8988T (cell line): ENCODE measurements at places on chromosomes 3 and 15.

GRCh38 chr15:49313650-49314049 lies 109.4 kb upstream of the FGF7 start:
- no peak for DNase-seq

DNA sequence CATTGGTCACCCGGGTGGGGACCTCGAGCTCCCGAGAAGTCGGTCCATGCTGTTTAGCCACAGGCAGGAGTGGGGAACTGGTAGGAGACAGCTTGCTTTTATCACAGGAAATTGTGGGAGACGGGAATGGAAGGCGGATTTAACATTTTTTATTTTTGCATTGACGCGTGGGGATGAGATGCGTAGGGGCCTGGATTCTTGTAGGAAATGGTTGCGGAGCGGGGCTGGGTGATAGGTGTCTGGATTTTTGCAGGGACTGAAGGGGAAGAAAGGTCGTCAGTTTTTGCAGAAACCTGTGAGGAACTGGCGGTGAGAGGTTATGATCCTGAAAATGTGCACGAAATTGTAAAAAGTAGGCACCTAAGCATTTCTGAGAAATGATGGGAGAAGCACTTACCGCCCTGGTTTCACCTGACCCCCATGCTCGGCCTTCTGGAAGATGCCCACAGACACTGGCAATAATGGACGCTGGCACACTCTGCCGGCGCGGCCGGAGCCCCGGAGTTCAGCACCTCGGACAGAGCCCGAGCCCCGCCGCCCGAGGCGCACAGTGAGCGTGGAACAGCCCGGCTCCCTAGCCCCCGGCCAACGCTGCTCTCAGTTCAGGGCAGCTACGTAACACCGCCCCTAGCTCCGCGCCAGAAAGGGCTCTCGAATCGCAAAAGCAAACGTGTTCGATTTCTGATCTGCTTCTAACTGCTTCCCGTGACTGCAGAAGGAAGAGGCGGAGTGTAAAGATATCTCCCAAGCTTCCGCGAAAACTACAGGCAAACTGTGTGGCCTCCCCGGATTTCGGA lies 928 bp downstream of the ANKRD34C start:
- DNase-seq = no peak

DNA sequence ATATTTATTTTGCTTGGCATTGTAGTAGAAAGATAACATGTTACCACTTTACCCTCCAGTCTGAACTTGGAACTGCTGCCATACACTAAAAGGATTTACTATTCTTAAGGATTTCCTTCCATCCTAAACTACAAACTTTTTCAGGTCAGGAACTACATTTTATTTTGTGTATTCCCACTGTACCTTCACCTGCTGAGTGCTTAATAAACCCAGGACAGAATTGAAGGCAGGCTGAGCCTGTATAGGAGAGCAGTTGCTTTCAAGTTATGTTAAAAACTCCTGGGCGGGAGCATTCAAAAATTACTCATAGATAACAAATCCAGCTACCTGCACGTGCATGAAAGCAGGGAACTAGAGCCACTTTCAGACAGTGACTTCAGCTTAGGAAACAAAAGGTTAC lies 58.3 kb downstream of the CACNA1D start:
- DNase-seq = no peak

DNA sequence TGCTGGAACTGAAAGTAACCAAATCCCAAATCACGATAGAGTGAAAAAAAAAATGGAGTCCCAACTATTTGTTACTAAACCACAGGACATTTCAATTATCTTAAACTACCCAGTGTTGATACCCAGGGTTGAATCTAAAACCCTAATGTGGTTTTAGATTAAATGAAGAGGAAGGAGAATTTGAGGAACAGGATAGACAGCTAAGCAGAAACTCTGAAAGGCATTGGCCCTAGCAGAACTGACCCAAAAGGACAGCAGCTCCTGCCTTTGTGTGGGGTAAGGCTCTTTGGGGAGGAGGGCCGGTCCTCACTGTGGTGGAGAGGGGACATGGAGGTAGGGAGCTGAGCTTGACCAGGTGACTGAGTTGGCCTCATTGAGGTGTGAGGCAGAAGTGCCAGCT lies 30.7 kb upstream of the SNRK start:
- no peak for DNase-seq

- DNase-seq = no peak
These were observed 560.9 kb upstream of the AGTR1 start for GRCh38 chr3:148136816-148137215.

DNA sequence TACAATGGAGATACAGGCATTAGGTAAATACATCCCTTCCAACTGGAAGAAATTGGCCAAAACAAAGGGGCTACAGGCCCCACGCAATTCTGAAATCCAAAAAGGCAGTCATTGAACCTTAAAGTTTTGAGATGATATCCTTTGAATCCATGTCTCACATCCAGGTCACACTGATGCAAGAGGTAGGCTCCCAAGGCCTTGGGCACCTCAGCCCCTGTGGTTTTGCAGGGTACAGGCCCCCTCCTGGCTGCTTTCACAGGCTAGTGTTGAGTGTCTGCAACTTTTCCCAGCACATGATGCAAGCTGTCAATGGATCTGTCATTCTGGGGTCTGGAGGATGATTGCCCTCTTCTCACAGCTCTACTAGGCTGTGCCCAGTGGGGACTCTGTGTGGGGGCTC lies 766.7 kb downstream of the ZBBX start:
- no peak for DNase-seq

- DNase-seq = no peak
These were observed 2.4 kb upstream of the MAGI1 start for GRCh38 chr3:66041116-66041515.

DNA sequence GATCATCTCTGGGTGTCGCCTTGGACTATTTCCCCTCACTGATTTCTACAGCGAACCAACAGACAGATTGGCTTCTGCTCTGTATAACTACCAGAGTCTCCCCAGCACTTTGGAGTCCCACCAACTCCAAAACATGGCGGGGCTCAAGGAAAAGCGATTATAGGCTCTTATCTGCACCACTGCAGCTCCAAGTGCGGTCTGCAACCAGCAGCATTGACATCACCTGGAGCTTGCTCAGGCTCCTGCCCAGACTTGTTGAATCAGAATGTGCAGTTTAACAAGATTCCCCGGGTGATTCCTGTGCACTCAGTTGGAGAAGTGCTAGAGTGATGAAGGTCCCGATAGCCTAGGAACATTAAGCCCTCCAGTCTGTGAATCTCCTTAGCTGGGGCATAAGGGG lies 9.0 kb downstream of the CCK start:
- DNase-seq = no peak

DNA sequence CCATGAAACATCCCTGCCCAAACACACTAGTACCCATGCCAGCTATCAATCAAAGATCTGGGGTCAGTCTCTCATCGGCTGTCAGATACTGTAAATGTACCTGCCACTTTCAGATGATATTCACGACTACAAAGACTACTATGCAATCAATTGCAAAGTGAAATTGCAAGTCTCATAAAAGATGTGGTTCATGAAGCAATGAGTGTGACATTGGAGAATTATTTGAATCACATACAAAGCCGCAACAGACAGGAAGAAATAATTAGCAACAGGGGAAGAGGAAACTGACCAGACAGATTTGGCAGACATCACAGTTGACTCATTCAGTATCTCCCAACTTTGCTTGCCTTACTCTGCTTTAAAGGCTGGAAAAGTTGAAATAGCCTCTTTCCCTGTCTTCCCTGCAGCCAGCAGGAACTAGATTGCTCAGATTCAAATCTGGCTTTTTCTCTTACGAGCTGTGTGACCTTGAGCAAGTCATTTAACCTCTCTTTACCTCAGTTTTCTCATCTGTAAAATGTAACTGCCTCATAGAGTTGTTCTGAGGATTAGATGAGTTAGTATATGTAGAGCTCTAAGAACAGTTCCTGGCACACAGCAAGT lies 95.7 kb upstream of the C3orf80 start:
- no peak for DNase-seq

DNA sequence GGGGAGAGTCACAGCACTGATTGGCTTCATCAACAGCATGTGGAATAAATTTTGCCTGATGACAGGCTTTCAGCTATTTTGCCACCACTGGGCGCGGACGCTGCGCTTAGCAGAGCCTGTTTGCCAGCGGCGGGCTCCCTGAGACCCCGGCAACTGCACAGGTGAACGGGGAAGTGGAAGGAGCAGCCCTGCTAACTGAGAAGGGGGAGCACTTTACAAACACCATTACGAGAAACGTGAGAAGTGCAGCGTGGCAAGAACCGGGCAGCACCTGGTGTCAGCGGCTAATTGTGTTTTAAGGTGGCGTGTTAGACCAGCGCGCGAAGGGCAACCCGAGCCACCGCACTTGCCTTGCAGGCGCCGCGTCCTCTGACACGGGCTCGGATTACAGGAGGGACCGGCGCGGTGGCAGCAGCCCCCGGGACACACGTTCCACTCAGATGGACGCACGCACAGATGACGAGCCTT lies 307.8 kb upstream of the ARRDC4 start:
- DNase-seq = no peak

GRCh38 chr3:107545680-107546120 lies 22.9 kb downstream of the BBX start:
- DNase-seq = no peak

GRCh38 chr15:39283531-39283930 lies 297.3 kb upstream of the THBS1 start:
- no peak for DNase-seq

DNA sequence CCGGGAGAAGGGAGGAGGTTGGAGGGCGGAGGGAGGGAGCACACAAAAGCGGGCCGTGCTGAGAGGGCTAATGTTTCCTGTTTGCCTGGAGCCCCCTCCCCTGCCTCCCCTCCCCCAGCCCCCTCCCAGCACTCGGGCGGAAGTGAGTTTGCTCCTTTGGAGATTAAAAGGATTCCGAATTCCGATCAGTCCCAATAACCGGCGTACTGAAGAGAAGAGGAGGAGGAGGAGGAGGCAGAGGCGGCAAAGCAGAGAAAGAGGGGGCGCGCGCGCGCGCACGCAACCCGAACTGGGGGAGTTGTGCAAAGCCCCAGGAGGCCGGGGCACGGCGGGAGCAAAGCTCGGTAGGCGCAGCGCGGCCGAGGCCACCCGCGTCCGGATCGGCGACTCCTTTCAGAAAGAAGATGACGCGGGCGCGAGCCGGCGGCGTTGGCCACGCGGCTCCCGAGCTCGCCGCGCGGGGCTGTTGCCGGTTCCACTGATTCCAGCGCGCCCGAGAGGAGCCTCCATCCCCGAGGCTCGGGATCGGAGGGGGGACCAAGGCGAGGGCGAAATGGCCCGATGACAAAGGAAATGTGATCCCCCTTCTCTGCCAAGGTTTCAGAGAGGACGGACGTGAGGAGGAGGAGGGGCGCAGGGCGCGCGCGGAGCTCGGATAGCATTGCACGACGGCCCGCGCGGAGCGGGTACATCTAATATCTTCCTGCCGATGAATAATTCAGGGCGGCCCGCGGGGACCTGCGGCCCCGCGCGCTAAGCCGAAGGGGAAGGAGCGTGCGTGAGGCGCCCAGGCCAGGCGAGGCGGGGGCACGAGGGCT lies 1.1 kb upstream of the TRIM71 start:
- peak; percentile 70 for DNase-seq

GRCh38 chr3:149087208-149087607 lies 875 bp upstream of the HLTF start:
- DNase-seq = no peak

- peak; percentile 43 for DNase-seq
These were observed at the start of gene TJP1 for GRCh38 chr15:29822100-29822683. Gene TJP1 (minus strand): TSS chr15:29822468. CDS start chr15:29822028, 440 bp downstream.

DNA sequence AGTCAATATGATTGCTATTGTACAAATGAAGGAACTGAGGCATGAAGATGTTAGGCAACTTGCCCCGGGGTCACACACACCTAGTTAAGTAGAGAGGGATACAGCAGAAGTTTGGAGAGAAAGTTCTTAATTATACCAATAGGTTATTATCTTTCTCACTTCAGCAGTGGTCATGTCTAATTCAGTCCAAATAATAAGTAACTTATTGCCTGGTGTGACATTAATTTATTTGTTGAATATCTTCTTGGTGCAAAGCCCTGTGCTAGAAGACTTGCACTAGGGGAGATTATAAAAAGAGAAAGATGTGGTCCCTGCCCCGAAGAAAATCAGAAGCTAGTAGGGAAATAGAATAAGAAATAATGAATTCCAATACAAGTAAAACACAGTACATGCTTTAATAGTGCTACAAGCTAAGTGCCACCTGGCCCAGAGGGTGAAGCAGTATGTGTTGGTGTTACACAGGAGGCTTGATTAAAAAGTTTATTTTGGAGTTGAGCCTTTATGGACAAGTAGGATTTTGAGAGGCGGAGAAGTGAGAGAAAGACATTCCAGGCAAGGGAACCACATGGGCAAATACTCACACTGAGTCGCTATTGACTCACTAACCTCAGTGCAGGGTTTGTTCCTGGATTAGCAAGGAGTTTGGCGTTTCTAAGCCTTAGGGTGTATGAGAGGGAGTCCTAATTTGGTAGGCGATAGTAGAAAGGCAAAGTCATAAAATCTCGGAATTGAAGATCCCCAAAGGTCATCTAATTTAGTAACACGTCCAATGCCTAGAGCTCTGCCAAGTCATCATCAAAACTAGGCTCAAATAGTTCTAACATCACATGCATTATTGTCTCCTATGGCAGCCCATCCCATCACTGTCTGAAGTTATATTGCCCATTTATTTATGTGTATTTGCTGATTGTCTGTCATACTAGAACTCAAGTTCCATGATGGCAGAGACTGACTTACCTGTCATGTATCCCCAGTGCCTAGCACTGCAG lies 19.2 kb upstream of the GSK3B start:
- DNase-seq = no peak

- DNase-seq = no peak
These were observed 156.8 kb upstream of the BCL6 start for GRCh38 chr3:187902041-187902471.

- DNase-seq = no peak
These were observed 6.9 kb downstream of the CORO2B start for GRCh38 chr15:68585574-68586273.

GRCh38 chr3:7205962-7206361 lies 345.0 kb downstream of the GRM7 start:
- no peak for DNase-seq

DNA sequence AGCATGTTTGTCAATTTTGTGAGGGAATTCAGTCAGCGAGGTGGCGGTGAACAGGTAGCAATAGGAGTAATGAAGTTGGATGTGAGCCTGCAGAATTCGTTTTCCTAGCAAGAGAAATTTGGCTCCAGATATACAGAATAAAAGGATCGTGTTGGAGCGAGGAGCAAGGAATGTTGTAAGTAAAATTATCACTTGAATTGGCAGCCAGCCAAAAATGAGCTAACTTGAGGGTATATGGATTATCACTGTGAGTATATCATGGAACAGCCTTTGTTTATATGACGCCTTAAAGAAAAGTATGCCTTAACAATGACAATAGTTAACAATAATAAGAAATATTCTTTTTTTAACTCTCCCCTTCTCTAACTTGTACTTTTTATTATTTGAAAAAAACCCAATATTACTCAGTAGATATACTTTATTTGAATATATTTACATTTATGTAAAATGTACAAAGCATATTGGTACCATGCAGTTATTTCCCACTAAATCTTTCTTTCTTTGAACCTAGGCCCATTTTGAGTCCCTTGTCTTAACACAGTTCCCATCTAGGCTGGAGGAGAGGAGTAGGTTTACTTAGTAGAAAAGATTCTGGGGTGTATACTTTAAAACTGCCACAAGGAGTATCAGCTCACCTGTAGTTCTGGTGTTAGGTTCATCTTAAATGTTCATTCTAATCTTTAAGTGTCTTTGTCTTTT lies 29.3 kb downstream of the EPHA6 start:
- DNase-seq = no peak
